ENCODE measurements at places on chromosomes 11 and 22. TPM values are rescaled to one million over a fixed set of nuclear protein-coding genes. Genes with fewer than 3 reads are reported as not detected.

The MEN1 gene
- polyA plus RNA-seq, result 40.7 TPM

The XKR3 gene
- polyA plus RNA-seq, result not detected

DNA sequence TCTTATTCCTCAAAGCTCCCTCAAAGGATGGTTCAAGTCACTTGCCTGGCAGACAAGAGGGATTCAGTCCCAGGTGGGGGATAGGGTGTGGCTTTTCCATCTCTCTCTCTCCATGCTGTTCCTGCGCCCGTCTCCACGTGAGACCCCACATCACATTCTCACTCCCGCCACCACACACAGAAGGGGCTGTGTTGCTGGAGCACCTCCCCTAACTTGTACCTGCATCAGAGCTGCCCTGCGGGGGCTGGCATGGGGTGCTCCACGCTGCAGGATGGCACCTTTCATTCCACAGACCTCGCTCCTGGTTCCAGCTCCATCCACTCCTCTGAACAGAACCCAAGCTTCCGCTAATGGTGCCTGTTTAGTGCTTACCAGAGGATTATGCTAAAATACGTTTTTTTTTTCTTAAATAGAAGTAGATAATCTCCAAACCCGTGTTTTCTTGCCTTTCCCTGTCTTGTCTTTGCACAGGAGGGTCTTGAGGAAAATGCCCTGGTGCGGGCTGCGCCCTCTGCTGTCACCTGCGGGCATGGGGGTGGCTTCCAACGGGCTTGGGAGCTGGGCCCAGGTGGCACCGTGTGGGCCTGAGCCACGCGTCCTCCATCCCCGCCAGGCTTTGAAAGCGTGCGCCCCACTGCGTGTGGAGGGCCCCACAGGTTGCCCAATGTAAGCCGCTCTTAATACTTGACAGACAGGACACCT lies 985.6 kb downstream of the BRD1 start:
- no peak for DNase-seq
- no peak overlapping the region for H3K27ac ChIP-seq
- H3K4me1 ChIP-seq, result no peaks in the 10 kb centered on the region
- no peaks in the 10 kb centered on the region for H3K36me3 ChIP-seq
- no peaks in the 10 kb centered on the region for H3K27me3 ChIP-seq

DNA sequence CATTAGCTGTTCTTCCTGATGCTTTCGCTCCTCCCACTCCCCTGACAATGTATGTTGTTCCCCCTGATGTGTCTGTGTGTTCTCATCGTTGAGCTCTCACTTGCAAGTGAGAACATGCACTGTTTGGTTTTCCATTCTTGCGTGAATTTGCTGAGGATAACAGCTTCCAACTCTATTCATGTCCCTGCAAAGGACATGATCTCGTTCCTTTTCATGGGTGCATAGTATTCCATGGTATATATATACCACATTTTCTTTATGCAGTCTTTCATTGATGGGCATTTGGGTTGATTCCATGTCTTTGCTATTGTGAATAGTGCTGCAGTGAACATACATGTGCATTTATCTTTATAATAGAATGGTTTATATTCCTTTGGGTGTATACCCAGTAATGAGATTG lies 58.6 kb upstream of the RRM1 start:
- H3K36me3 ChIP-seq, result no peaks in the 10 kb centered on the region
- H3K4me1 ChIP-seq, result 0 out of 2 replicates have a peak, but pooled peaks cover 2% of the 10 kb centered on the region
- no peak for DNase-seq
- no peak overlapping the region for H3K27ac ChIP-seq
- H3K27me3 ChIP-seq, result no peaks in the 10 kb centered on the region

All from SK-N-SH (cell line).